ENCODE measurements at places on chromosomes 7 and 10.

DNA sequence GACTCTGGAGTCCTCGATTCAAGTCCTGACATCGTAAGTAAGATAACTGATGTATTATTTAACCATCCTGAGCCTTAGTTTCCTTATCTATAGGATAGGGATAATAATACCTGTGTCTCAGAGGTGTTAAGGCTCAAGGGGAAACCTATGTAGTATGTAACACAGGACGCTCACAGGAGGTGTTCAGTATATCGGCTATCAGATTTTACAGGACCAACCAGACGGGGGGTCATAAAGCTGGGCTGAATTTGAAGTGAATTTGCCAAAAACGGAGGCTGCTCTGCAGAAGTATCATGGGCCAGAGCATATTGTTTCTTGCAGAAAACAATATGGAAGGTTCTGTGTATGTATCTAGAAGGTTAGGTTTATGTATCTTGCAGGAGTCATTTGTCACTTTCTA is 11.1 kb upstream of the ZNF282 start:
- DNase-seq: no peak

DNA sequence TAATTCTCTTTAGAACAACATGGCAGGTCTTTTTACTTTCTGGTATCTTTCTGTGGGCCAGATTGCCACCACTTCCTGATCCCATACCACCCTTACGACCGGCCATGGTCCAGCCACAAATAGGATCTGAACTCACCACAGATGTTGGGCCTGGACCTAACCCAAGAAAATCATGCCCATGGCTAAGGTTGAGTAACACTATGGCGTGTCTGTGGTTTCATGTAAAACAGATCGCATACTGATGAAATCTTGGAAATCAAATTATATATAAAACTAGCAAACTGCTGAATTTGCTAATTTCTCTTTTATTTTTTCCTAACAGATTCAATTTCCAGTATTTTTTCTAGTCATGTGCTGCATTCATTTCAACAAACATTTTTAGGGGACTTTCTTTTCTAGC is 77.2 kb downstream of the CH25H start:
- peak; percentile 9 for DNase-seq

- DNase-seq: no peak
Observed at GRCh38 chr10:114624422-114624821, 33.7 kb downstream of the ABLIM1 start.

GRCh38 chr10:71790749-71791440 is 17.6 kb upstream of the VSIR start:
- no peak for DNase-seq

GRCh38 chr7:137801491-137801890 is 45.3 kb downstream of the DGKI start:
- no peak for DNase-seq

DNA sequence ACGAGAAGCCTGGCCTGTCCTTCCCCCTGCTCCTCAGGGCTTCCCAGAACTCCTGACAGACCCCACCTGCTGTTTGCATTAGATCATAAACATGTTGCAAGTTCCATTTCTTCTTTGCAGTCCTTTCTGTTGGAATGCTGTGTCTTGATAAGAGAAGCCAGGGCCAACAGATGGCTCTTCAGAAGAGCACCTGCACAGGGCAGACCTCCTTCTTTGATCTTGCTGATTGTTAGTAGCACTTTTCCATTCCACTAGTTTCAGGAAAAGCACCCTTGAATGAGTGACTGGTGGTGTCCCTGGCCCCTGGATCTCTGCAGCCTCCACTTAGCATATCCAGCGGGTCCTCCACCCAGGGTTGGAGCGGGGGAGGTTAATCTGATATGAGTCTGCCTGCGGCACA is 243.2 kb downstream of the GFRA1 start:
- no peak for DNase-seq

DNA sequence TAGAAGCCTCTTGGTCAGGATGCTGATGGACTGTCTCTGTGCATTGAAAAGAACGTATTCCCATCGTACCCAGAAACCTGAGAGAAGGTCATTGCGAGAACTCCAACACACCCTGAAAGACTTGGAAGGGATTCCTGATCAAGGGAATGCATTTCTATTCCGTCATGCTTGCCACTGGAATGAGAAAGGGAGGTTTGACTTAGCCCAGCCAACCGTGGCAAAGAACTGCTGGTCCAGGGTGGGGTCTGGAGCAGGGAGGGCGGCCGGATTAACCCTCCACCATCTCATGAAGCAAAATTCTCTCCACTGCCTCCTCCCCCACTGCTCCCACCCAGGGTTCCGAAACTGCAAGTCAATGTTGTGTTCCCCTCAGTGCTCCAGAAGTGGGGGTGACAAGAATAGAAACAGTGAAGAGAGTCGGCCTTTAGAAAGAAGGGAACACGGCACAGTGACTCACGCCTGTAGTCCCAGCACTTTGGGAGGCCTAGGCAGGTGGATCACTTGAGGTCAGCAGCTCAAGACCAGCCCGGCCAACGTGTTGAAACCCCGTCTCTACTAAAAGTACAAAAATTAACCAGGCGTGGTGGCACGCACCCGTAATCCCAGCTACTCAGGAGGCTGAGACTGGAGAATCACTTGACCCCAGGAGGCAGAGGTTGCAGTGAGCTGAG is 137.5 kb upstream of the MGMT start:
- DNase-seq: no peak

- DNase-seq: peak; percentile 34
Observed at GRCh38 chr10:60549686-60550085, 160.0 kb upstream of the ANK3 start.

DNA sequence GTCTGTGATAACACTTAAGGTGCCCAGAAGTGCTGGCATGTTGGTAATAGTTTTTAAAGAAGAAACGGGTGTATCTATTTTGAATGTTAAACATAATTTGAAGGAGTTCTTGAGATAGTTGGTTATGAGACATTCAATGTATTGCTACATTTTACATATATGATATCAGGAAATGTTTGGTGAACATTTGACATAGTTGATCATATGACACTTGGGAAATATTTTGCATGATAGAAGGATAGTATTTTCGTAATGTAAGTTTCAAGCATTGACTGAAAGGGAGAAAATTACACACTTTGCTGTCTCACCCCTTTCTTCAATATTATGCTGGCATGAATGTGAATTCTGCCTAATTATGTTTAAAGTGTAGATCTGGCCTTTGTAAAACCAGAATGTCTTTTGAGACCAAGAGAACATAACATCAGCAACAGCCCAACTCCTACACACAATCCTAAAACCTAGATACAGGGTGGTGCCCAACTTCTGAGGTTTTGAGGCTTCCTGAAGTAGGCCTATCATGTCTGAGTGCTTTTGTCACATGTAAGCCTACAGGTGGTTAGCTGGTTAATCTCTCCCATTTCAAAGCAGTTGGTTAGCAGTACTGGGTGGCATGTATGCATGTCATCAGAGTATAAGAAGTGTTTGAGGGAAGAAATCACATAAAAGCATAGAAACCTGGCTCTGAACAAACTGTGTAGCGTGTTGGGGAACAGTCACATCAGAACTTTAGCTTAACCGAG is 2.1 kb downstream of the ADD3 start:
- DNase-seq: peak; percentile 87

DNA sequence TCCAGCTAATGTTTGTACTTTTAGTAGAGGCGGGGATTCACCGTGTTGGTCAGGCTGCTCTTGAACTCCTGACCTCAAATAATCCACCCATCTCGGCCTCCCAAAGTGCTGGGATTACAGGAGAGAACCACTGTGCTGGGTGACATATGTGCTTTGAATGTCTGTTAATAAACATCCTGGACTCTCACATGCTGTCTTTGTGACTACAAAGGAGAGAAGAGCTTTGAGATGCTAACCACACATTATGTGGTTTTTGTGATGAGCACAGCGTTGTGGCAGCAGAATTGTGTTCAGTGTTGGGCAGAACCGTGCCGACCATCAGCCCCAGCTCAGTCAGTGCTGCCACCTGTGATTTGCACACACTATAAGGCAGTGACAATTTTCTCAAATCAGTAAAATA is 500.1 kb upstream of the KLF6 start:
- peak; percentile 15 for DNase-seq

DNA sequence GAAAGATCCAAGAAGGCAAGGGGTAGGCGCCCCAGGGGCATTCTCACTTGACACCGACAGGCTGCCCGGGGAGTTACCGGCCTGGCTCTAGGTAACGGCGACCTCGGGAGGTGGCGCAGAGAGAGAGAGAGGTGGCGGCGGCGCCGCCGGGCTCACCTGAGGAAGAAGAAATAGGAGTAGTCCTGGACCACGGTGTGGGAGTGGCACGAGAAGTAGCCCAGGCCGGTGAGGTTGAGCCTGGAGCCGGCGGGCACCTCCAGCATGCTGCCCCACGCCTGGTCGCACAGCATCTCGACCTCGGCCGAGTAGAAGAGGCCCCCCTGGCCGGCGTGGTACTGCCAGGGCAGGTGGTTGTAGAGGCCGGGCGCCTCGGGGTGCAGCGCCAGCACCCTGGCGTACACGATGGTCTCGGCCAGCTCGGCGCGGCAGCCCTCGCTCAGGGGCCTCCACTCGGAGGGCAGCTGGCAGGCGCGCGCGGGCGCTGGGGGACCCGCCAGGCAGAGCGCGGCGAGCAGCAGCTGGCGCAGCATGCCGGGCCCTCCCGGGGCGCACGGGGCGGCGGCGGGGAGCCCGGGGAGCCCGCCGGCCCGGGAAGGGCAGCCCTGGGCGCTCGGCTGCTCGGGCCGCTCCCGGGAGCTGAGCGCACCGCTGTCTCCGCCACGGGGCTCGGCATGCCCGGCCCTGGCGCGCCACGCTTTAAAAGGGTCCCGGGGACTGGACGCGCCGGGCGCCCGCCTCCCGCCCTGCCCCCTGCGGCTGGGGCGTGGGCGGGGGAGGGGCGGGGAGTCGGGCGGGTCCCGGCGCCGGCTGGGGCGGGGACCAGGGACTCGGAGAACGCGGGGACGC is at the start of gene CCDC3:
CCDC3 (minus strand) TSS at position 673 of the 846 bp plus-strand sequence; CDS start at position 530, 143 bp downstream.
- DNase-seq: no peak

DNA sequence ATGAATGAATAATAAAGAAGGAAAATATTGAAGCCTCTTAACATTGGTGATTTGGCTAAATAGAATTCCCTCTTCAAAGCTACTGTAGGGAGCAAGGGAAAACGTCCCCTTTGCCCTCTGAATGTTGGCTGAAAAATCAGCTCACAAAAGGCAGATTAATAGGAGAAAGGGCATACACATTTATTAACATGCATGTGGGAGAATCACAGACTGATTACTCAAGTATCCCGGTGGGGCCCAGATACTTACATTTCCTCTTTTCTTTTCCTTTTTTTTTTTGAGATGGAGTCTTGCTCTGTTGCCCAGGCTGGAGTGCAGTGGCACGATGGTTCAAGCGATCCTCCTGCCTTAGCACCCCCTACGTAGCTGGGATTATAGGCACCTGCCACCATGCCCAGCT is 68.5 kb downstream of the HK1 start:
- DNase-seq: no peak

DNA sequence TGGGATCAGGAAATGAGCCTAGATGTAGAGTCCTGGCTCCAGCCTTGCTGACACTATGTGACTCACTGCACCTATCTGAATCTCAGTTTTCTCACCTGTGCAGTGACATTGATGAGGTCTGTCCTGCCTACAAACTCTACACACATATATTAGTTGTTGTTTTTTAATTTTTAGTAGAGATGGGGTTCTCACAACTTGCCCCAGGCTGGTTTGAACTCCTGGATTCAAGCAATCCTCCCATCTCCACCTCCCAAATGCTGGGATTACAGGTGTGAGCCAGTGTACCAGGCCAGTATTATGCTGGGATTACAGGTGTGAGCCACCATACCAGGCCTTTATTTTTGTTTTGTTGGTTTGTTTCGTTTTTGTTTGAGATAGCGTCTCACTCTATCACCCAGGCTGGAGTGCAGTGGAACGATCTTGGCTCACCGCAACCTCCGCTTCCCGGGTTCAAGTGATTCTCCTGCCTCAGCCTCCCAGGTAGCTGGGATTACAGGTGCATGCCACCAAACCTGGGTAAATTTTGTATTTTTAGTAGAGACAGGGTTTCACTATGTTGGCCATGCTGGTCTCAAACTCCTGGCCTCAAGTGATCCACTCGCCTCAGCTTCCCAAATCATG is 11.8 kb upstream of the DDIT4 start:
- no peak for DNase-seq

GRCh38 chr7:140342727-140343514 is 55.4 kb downstream of the SLC37A3 start:
- DNase-seq: peak; percentile 12

- no peak for DNase-seq
Observed at GRCh38 chr7:112254156-112254555, 47.7 kb downstream of the ZNF277 start.

GRCh38 chr7:158602905-158603772 is 15.5 kb upstream of the PTPRN2 start:
- DNase-seq: no peak

All from CD4-positive, alpha-beta T cell treated with Interleukin-17A for 1 hour (primary cell).